Effector memory CD8-positive, alpha-beta T cell (primary cell): ENCODE measurements at places on chromosomes 5 and 9.

GRCh38 chr9:100084734-100085133 lies 14.1 kb downstream of the ERP44 start:
- no peak for DNase-seq

GRCh38 chr5:175889910-175890684 lies 18.7 kb downstream of the CPLX2 start:
- no peak for DNase-seq

DNA sequence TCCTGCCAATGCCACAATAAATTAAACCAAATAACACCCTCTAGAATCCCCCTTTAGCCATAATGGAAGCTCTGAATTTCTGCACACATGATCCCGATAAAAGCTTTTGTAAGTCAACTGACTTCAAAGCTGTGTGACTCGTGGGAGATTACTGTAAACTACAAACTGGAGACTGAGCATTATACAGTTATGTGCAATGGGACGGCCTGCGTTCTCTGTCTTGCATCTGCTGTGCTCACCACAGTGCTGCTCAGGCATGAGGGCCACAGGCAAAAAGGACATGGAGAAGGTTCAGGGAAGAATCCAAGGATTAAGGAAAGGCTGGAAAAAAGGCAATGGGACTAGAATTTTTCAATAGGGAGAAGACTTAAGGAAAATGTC lies 184.2 kb downstream of the FANCC start:
- DNase-seq: no peak

DNA sequence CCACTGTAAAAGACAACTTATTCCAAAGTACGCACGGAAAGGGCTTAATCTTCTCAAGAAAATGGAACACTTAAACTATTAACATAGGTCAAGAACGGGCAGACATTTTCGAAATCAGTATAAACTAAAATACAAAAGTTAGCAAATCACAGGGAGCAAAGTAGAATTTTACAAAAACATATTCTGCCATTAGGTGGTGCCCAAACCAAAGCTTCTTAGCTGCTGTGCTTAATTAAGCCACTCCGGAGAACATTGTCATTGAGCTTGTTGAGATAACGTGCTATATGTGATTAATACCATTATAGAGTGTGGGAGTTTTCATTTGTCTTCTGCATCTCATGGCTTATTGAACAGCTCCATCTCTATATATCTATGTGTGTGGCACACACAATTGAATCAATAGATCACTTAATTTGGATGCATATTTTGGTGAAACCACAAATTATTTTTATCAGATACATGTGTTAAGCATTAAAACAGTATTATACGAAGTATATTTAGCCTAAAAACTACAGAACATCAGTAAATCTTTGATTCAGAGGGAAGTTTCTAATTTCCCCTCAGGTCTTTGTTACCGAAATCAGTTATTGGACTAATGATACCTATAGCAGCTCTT lies 23.4 kb downstream of the UBLCP1 start:
- DNase-seq: no peak

DNA sequence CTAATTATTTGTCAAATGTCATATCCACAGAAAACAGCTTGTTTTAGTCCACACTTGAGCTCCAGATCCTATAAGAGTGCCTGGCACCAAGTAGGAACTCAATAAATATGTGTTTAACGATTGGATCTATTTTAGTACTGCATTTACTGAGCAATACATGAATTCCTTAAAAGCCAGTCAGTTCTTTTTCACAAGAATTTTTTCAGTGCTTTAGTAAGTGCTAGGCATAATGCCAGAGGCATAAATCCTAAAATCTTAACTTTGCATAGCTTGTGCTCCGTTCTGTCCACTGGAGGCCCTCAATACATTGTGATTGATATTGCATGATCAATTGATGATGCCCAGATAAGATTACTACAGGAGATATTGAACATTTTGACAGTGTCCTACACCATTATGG lies 67.3 kb upstream of the PCSK5 start:
- DNase-seq: no peak

DNA sequence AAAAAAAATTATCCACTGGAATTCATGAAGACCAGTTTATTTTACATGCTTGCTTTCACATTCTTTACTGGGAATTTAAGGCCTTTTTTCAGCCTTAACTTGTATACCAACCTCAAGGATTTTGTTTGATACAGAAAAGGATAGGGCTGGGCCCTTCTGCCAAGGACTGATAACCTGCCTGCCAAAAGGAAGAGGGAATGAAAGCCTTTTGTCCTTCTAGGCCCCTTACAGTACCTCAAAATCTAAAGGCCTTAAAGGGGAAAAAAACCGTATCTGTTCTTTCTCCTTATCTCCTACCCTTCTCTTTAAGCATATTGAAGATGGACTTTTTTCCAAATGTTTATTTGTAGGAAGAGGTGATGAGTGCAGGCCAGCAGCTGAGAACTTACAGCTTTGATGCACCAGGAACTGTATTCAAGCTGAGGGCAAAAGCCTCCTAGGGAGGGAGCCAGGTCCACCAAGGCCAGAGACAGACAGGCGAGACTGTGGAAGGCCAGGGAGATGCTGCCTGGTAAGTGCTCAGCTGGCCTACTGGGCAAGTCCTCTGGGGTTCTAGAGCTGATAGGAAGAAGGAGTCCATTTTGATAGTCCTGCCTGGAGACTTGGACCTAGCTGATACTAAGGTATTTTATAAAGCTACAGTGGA lies 31.8 kb downstream of the FAXDC2 start:
- no peak for DNase-seq

DNA sequence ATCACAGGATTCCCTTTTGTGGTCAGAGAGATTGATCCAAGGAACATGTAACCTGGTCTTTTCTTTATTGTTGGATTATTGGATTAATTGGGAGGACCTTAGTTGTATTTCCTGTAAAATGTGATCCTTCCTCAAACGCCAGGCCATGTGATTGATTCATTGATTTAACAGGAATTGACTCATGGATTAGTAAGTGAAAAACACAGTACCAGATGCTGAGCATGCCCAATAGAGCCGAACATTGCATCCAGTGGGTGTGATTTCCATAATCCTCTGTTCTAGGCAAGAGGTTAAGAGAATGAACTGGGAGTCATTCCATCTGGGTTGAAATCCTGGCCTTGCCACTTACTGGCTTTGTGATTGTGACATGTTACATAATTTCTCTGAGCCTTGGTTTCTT lies 522.3 kb downstream of the MAT2B start:
- no peak for DNase-seq

DNA sequence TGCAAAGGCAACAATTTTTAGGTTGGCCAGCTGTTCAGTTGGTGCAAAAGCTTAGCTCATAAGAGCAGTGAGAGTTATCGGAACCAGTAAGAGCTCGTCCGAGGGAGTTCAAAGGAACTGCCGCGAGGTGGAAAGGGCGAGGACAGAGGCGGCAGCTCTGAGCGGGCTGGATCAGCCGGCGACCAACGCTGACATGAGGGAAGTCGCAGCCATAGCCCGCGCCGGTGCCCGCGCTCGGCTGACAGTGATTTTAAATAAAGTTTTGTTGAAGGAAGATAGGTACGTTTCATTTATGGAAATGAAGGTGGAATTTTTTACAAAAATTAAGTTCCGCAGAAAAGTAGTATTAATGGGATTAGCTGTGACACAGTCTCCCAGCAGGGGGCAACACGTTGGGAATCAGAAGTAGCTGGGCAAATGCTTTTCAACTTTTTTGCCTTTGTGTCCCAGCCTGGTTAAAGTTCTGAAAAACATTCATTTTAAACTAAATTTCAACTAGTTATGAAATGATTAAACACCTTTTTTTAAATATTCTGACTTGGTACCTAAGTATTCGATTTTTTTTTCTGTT lies 43.2 kb downstream of the FBXO4 start:
- DNase-seq: no peak

DNA sequence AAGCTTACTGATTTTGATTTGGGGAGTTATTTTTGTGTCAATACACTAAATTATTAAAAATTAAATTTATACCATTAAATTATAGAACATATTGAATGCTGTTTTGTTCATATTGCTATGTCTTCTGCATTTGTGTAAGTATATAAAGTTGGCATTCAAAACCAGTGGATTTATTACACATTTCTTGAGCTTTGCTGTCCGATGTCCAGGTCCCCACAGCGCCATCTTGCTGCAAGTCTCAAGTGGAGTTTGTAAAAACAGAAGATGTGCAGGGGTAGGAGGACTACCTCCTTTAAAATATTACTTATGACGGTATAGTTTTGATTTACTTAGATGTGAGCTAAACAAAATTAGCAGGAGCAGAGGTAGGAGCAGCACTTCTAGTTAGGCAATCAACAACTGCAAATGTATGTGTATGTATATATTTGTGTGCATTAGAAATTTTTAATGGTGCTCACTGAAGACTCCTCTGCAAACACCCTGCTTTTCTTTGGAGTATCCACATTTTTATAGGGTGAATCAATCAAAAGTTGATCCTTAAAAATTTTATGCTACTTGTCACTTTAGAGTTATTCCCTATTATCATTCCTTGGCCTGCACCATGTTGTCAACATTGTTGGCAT lies 37.4 kb downstream of the CPEB4 start:
- peak; percentile 27 for DNase-seq

DNA sequence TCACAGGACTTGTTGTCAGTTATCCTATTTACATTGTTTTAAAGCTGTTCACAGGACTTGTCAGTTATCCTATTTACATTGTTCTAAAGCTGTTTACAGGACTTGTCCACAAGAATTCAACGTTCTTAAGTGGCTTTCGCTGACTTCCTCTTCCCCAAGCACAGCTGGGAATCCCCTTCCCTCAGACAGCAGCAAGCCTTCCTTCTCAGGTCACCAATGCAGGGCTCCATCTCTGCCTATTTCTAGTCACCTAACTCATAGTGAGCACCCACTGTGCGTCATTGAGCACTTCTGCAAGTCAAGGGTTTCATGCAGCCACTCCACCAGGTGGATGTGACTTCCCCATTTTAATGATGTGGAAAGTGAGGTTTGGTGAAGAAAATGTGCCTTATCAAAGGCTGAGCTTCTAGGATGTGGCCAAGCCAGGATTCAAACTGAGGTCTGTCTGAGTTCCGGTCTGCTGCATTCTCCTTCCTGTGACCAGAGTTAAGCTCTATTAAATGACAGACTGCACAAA lies 109.8 kb upstream of the ZNF462 start:
- DNase-seq: no peak

GRCh38 chr5:96658272-96658671 lies 3.9 kb upstream of the CAST start:
- DNase-seq: no peak

DNA sequence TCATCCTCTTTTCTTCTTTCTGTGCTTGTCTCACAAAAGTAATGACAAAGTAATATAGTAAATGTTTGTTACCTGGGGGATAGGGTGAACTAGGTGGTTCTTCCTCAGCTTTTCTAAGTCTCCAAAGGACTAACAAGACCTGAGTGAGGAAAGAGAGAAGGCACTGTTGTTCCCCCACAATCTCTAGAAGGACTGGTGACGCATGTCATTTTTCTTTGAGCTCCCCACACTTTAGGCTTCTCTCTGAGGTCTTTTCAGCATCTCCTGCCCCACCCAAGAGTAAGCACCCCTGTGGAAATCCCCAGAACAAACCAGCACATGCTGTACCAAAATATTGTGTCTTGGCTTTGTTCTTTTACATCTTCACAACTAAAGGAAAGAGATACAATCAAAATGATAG lies 2.4 kb upstream of the IL7R start:
- DNase-seq: peak; percentile 75

- no peak for DNase-seq
Measured at GRCh38 chr5:176875783-176876505, 23.2 kb downstream of the HK3 start.

DNA sequence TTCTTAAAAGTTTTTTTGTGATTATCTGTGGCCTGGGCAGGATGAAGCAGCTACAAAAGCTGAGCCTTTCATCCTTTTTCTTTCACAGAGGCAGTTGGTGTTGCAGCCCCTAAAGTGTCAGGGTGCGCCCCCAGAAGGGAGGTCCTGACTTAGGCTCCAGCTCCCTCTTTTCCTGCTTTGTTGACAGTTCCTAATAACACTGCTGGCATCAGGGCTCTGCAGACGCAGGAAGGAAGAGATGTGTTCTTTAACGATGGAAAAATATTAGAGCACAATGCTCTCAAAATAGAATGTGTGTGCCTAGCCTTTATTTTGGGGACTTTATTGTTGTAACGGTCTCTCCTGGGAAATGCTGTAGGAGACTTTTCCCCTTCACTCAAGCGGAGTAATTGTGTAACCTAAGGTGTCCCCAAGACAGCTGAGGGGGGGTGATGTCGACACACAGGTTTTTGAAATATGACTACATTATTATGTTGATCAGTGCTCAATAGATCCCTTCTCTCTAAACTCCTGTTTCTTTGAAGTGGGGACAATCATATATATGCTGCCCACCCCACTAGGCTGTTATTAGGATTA lies 135.6 kb downstream of the SEMA6A start:
- no peak for DNase-seq

DNA sequence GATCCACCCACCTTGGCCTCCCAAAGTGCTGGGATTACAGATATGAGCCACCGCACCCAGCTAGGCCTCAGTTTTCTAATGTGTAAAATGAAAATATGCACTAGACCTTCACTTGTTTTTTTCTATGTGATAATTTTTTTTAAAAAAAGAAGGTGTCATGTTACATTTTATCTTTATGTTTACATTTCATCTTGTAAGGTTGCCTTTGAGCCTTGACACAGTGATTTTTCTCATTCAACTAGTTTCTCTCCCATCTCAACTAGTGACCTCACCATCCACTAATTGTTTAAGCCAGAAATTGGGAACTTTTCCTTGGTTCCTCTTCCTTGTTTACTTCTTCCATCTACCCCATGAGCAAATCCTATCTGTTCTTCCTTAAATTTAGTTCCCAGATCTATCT lies 21.5 kb downstream of the TMC1 start:
- DNase-seq: no peak

DNA sequence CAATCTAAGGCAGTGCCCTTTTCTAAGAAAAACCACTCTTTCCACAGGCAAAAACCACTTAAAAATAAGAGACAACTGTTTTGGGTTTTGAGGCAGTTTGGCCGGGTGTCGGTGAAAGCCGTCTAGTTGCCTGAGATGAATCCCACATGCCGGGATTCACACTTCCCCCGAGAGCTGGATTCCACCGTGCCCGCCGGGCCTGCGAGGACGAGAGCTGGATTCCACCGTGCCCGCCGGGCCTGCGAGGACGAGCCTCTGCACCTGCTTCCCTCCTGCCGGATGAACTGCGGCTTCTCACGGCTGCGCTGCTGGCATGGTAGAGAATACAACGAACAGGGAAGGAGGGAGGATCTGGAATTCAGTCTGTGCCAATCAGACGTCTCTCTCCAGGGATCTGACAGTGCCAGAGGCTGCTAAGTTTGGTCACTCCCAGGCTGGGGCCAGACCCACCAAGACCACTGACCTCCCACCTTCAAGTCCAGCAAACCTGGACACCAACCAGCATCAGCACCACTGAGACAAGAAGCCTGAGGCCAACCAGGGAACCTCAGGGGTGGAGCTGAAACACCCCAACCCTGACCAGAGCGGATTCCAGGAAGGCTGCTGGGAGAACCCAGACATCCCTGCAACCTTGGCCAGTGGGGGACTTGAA lies 23.0 kb downstream of the VAV2 start:
- no peak for DNase-seq

GRCh38 chr5:29143266-29143665 lies 2050.2 kb upstream of the CDH6 start:
- DNase-seq: no peak

DNA sequence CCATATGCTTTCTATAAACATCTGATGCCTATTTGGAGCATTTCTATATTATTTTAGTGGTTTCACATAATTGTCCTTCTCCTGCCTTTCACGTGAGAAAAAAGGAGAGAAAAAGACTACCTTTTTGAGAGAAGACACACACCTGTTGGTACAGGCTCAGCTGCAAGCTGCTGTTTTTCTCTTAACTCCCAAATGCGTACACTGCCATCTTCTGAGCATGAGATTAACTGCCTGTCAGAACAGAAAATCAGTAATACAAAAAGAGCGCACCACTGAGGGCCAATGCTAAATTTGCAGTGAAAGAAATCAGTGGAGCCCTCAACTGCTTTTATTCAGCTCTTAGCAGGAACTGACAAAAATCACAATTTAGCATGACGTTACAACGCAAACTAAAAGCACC lies 54.9 kb downstream of the WDR41 start:
- no peak for DNase-seq
